Effector memory CD4-positive, alpha-beta T cell (primary cell): ENCODE measurements at places on chromosomes 3 and 15.

DNA sequence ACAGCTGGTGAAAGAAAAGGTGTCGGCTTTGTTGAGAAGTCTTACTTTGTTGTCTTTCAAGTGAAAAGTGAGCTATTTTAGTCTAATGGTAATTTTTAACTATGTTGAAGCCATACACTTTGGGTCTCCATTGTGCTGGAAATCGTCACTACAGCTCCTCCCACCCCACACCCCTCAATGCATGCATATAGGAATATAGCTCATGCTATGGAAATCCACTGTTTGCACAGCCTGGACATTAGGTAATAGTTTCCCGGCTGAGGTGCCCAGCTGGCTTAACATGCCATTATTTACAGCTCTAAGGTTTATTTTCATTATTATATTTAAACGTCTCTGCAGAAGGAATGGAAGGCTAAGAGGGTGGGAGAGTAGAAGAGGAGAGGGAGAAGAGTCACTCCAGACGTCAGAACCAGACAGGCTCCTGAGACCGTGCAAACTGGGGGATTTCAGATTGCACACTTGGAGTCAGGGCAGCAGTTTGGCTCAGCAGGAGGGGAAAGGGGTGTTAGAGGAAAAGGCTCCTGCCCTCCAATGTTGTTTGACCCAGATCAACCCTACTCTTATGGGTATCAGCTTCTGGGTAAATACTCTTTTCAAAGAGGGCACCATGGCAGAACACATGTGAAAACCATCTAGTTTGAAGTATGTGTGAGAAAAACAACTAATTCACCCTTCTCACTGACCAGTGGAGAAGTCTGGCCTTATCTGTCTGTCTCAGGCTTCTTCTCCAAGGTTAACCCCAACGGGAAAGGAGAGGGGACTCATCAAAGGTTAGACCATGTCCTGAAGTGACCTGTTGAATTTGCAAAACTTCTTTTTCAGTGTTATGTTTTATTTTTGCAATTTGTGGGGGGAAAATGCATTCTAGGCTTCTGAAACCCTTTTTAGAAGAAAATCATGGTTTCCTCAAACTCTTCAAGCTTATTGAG, 218.7 kb upstream of the CTDSPL start:
- H3K4me3 ChIP-seq = no peak overlapping the region
- no peaks in the 10 kb centered on the region for H3K4me1 ChIP-seq
- H3K27ac ChIP-seq = no peak overlapping the region

DNA sequence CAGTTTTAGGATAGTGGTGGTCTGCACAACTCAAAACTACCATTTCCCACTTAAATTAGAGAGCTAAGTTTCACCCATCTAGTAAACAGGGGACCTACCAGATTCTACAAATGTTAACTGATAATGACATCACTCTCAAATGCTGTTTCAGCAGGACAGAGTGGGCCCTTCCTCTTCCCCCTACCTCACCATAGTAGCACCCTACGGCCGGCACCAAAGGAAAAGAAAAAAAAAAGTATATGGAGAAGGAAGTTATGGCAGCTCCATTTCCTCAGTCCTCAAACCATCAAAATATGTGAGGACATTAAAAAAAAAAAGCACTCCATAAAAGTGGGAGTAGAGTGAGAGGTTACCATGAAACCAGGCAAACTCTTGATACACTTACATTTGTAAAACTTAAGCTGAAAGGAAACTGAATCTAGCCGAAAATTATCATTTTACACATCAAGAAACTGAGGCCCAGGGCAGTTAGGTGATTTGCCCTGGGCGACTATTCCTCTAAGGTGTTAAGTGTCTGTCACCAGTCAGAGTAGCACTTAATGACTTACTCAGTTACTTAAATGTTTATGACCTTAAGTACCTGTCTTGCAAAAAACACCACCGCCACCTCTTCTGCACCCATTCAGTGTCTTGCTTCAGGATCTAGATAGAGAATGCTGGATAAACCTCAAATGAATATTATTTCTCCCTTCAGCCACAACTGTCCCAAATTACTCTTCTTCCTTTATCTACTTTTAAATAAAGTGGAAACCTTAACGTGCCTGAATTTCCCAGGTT, 2.7 kb downstream of the MSL2 start:
- H3K4me3 ChIP-seq = peak overlapping the region; percentile 78
- no peak for DNase-seq
- peak overlapping the region; percentile 99 for H3K27ac ChIP-seq
- H3K27me3 ChIP-seq = no peaks in the 10 kb centered on the region
- H3K4me1 ChIP-seq = peaks cover 34% of the 10 kb centered on the region

GRCh38 chr15:63250312-63250965, 27.0 kb upstream of the APH1B start:
- no peak overlapping the region for H3K27ac ChIP-seq
- H3K27me3 ChIP-seq = no peaks in the 10 kb centered on the region
- no peak for DNase-seq
- no peak overlapping the region for H3K4me3 ChIP-seq
- H3K36me3 ChIP-seq = peaks cover 44% of the 10 kb centered on the region
- no peaks in the 10 kb centered on the region for H3K4me1 ChIP-seq

DNA sequence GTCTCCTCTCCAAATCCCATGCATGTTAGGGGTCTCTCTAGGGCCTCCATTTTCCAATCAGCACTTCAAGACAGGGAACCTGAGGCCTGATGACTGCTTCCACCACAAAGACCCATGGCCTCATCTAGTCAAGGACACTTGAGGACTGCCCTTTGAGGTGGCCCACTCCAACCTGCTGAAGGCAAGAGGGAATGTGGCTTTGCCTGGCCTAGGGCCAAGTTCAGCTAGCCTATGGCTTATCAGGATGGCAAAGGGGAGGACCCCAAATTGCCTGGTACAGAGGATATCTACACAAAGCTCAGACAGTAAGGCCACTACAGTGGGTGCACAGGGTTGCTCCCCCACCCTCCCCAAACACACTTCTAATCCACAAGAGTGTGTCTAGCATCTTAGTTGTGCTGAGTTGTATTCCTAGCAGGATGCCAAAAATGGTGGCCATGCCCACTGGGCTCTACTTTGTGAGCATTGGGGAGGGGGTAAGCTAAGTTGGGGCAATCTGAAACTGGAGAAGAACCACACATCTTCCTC, 10.0 kb upstream of the GRAMD2A start:
- H3K36me3 ChIP-seq = peaks cover 93% of the 10 kb centered on the region
- no peaks in the 10 kb centered on the region for H3K27me3 ChIP-seq
- H3K4me1 ChIP-seq = no peaks in the 10 kb centered on the region
- H3K4me3 ChIP-seq = no peak overlapping the region
- no peak for DNase-seq
- no peak overlapping the region for H3K27ac ChIP-seq

DNA sequence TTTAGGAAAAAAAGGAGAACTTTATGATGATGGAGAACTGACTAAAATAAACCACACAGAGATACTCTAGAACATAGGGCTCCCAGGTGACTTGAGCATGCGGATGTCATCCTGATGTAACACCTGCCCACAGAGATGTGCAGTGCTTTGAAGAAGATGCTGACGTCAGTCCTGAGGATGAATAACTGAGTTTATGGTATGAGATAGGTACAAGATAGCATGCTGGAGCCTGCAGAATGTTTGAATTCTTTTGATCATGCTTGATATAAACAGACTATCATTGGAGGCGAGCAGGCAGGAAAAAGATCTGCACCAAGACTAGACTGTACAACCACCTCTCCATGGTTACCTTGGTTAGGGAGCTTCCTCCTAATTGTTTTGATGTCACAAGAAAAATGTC, 12.4 kb downstream of the CCR4 start:
- H3K4me3 ChIP-seq = no peak overlapping the region
- H3K27ac ChIP-seq = peak overlapping the region; percentile 49
- DNase-seq = peak; percentile 55

DNA sequence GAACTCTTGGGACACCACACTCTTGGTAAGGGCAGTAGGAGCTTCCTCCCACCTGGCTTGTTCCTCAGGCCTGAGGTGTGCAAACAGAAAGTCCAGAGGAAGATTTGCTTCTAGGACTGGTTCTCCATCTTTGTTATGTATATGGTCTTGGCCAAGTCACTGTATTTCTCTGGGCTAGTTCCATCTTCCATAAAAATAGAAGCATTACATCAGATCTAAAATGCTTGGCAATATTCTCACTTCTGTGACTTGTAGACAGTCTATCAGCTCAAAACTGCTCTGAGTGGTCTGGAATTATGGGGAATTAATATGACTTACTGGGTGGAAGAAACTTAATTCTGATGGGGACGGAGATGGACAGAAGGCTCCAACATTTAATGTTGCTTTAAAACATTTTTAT, 55.2 kb downstream of the TMEM108 start:
- DNase-seq = no peak
- no peaks in the 10 kb centered on the region for H3K36me3 ChIP-seq
- H3K27me3 ChIP-seq = no peaks in the 10 kb centered on the region
- no peaks in the 10 kb centered on the region for H3K4me1 ChIP-seq
- H3K4me3 ChIP-seq = no peak overlapping the region

DNA sequence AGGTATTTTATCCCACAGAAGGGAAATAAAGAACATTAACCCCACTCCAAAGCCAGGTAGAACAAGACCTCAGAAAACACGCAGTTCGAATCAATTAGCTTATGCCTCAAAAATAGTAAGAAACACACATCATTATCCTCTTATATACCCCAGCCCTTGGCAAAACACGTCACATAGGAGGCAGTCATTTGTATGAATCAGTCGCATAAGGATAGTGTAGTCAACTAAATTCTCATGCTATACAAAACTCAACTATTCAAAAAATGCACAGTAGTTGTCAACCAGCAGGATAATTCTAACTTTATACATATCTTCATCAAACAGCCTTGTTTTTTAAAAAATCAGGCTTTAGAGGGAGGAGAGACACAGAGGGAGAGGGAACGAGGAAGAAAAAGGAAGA, 298.4 kb downstream of the FOXP1 start:
- DNase-seq = no peak
- no peaks in the 10 kb centered on the region for H3K4me1 ChIP-seq
- no peak overlapping the region for H3K27ac ChIP-seq
- no peaks in the 10 kb centered on the region for H3K27me3 ChIP-seq

DNA sequence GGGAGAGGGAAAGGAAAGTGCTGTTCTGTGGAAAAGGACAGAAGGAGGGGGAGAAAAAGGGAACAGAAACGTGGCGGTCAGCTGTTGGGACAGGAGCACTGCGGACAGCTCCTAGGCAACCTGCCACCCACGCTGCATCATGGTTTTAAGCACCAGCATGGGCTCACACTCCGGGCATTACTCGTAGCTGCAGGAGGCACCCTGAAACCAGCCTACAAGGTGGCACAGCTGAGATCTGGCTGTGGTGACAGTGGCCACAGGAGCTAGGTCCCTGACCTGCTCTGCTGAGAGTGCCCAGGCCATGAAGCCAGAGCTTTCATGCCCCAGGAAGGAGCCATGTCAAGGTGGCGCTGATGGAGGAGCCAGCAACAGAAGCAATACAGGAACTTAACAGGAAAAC, 161.4 kb upstream of the ST8SIA2 start:
- DNase-seq = no peak
- H3K36me3 ChIP-seq = no peaks in the 10 kb centered on the region
- no peak overlapping the region for H3K4me3 ChIP-seq
- peaks cover 4% of the 10 kb centered on the region for H3K27me3 ChIP-seq

DNA sequence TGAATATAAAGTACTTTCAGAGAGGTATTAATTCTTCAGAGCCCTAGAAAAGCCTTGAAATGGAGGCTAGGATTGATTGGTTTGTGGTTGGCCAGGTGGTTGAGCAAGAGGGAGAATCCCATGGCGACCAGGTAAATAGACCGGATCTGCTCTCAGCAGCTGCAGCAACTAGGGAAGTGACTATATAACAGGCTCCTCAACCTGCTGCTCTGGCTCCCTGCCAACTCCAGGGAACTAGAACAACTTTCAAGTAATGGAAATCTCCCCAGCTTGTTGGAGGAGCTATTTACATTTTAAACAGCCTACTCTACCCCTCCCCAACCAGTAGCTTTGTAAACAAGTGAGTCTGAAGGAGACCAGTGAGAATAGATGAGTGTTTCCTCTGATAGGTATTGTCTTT, 121.8 kb upstream of the CADM2 start:
- no peak overlapping the region for H3K27ac ChIP-seq
- H3K36me3 ChIP-seq = no peaks in the 10 kb centered on the region
- H3K4me3 ChIP-seq = no peak overlapping the region
- no peak for DNase-seq

- no peaks in the 10 kb centered on the region for H3K27me3 ChIP-seq
- no peak for DNase-seq
- H3K4me3 ChIP-seq = no peak overlapping the region
- H3K36me3 ChIP-seq = no peaks in the 10 kb centered on the region
- H3K4me1 ChIP-seq = no peaks in the 10 kb centered on the region
Measured at GRCh38 chr3:174859756-174860155, 622 bp downstream of the NAALADL2 start.

DNA sequence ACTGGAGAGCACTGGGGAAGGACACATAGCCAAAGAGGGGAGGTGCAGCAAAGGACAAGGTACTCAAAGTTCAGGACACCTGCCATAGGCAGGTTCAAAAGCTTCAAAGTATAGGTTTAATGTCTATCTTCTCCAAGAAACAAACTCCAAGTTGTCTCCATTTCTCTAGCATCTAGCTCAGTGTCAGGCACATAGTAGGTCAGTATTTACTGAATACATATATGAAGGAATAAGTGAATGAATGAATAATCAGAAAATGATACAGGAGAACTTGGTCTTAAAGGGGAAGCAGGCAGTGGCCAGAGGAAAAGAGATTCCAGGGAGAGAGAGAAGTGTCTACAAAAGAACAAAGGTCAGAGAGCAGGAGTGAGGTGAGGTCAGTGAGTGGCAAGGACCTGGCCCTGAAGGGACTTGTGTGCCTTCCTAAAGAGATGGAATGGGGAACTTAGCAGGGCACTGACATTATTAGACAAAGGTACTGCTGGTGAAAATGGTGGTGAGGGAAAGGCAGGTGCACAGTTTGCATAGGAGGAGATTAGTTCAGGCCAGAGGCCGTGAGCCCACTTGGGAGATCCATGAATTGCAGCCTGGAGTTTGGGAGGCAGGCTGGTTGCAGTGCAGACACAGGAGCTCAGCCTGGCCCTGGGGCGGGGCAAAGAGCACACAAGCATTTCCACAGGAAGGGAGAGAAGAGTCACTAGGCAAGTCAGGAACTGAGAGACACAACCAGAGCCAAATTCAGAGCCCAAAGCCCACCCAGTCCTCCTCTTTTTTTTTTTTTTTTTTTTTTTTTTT, 21.4 kb downstream of the TBC1D2B start:
- H3K27ac ChIP-seq = peak overlapping the region; percentile 61
- no peaks in the 10 kb centered on the region for H3K27me3 ChIP-seq
- H3K4me1 ChIP-seq = peaks cover 82% of the 10 kb centered on the region
- no peaks in the 10 kb centered on the region for H3K36me3 ChIP-seq

- H3K27ac ChIP-seq = no peak overlapping the region
- peaks cover under 1% of the 10 kb centered on the region for H3K27me3 ChIP-seq
- H3K4me1 ChIP-seq = no peaks in the 10 kb centered on the region
- DNase-seq = no peak
- H3K36me3 ChIP-seq = no peaks in the 10 kb centered on the region
Measured at GRCh38 chr3:131883086-131883485, 151.7 kb downstream of the CPNE4 start.

DNA sequence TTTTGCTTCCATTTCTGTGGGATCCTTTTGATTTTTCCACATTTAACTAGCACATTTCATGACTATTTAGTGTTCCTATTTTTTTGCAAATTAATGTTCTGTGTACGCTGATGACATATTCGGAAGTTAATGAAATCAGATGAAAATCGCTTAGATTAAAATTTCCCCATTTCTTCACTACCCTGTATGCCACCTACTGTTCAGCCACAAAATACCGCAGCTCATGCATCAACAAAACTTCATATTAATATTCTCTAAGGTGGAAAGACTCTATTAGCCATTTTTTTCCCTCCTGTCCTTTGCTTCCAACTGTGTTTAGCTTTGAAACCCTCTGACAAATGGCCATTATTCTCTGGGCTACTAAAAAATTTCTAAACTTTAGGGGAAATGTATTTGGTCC, 300.6 kb downstream of the MECOM start:
- H3K27me3 ChIP-seq = no peaks in the 10 kb centered on the region
- H3K4me3 ChIP-seq = no peak overlapping the region
- no peak overlapping the region for H3K27ac ChIP-seq
- H3K36me3 ChIP-seq = no peaks in the 10 kb centered on the region
